ENCODE measurements at places on chromosomes 13 and 19.

DNA sequence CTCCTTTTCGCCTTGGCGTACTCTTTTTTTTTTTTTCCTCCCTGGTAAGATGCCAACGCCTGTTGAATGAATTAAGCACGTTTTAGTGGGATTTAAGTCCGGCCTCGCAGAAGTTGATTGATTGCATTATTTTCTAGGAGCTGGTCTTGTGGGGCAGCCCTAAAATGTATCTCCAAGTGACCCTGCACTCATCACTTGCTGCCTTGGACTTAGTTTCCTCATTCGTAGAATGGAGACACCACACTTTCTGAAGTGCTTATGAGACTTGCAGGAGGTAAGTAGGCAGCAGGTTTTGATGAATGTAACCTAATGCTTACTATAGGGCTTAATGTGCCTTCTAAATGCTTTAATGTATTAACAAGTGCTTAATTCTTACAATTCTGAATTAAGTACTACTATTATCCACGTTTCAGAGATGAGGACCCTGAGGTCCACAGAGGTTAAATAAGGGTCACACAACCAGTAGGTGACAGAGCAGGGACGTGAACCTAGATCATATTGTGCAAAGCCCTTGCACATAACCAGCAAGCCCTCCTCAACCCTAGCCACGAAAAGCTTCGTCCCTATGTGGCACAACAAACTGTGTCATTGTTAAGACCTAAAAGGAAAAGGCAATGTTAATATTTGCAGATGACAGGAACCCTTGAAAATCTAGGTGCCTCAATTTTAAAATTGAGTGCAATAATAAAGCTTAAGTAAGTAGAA, 514 bp upstream of the ARGLU1 start:
- no peak for DNase-seq

DNA sequence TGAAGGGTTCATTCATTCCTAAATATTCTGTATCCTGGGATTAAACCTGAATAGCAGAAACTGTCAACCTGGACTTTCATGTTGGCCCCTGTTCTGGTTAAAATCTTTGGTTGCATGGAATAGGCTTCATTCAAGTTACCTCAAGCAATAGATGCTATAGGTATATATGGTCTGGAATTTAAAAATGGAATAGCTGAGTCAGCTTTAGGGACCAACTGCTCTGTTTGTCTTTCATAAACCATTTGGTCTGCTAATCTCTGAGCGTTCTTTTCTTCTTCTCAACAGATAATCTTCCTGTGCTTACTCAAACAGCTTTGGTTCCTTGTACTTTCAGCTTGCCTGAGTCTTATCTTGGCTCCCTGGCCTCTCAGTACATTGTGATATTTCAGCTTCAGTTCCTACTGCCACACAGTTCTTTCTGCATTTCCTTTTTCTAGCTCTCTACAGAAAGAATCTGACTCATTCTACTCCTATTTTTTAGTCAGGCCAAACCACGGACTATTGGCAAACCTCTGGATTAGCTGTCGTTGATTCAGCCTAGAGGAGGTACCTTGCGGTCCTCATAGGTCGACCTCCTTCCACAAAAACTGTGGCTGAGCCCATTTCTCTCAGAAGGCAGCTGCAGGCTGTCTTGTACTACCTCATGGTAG, 35.9 kb upstream of the MAB21L1 start:
- DNase-seq = no peak

DNA sequence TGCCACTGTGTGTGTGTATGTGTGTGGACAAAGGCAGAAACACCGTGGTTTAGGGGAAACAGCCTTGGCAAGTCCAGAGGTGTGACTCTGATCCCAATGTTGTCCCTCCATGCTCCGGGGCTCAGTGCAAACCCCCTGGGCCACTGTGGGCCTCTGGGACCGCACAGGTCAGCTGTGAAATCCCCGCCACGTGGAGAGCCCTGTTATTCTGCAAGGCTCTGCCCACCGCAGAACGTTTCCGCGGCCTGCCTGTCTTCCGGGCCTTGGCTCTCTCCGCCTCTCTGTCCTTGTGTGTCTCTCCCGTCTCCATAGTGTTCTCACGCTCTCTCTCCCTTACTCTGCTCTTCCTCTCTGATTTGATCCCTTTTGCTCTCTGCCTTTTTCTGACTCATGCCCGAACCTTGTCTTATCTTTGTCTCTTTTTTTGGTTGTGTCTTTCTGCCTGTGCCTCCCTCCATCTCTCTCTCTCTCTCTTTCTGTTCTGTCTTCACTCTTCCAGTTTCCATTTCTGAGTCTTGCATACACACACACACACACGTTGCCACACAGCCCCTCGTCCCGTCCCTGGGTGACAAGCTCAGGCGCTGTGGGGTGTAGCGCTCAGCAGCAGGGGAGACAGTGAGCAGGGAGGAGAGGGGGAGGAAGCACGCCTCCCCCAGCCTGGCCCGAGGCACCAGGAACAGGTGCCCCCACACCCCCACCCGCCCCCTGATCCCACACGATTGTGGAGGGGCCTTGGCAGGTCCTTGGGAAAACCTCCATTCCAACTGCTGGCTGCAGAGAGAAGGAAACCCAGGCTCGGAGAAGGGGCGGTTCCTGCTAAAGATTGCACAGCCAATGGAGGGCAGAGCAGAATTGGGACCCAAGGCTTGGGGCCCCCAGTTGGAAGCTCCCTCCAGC, 3.0 kb downstream of the TTYH1 start:
- no peak for DNase-seq

GRCh38 chr19:43966079-43966694, 15.2 kb downstream of the ZNF221 start:
- DNase-seq = no peak

DNA sequence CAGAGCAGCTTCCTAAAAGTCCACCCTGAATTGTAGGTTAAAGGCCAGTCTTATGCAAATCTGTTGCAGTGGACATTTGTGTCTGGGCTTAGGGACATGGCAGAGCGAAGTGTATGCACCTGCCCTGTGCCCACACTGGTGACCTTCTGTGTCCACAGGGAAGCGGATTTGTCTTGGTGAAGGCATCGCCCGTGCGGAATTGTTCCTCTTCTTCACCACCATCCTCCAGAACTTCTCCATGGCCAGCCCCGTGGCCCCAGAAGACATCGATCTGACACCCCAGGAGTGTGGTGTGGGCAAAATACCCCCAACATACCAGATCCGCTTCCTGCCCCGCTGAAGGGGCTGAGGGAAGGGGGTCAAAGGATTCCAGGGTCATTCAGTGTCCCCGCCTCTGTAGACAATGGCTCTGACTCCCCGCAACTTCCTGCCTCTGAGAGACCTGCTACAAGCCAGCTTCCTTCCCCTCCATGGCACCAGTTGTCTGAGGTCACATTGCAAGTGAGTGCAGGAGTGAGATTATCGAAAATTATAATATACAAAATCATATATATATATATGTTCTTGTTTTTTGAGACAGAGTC, 25.5 kb downstream of the CYP2B6 start:
- DNase-seq = no peak

DNA sequence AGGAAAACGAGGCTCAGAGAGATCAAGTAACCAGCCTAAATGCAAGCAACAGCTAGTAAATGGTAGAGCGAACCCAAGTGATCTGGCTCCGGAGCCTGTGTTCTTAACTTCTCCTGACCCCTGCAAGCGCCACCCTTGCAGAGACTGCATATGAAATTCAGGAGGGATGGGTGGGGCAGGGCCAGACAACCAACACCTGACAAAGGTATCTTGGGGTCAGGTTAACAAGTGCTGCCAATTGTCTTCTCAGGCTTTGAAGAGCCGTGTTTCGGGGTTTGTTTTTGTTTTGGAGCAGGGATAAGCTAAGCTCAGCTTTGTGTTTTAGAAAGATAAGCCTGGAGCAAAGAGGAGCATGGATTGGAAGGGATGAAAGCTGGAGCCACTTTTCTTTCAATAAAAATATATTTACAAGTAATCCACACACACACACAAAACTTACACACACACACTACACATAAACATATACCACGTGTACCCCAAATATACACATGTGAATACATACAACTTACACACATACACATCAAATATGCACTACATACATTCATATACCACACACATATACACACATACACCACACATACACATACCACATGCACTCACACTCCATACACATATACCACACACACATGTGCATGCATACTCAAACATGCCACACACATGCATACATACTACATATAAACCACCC, 722.0 kb downstream of the DIAPH3 start:
- no peak for DNase-seq

GRCh38 chr13:79349011-79349410, 57.0 kb downstream of the RBM26 start:
- no peak for DNase-seq

- no peak for DNase-seq
Measured at GRCh38 chr13:38582133-38582532, 104.7 kb upstream of the FREM2 start.

- no peak for DNase-seq
Measured at GRCh38 chr19:11434703-11435056, 241 bp downstream of the ODAD3 start.

DNA sequence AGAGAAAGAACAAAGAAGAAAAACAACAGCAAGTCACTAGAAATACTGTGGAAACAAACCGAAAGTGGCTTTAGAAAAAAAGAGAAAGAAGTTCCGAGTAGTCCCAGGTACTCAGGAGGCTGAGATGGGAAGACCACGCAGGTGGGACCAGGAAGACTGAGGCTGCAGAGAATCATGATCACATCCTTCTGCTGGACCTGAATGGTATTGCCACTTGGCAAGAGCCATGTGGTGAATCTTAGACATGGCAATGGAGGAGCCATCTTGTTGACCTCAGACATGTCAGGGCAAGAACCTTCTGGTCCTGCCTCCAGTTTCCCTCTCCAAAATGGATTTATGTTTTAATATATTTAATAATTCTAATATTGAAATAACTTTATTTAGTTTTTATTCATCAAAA, 37.4 kb upstream of the ZNF724 start:
- no peak for DNase-seq

DNA sequence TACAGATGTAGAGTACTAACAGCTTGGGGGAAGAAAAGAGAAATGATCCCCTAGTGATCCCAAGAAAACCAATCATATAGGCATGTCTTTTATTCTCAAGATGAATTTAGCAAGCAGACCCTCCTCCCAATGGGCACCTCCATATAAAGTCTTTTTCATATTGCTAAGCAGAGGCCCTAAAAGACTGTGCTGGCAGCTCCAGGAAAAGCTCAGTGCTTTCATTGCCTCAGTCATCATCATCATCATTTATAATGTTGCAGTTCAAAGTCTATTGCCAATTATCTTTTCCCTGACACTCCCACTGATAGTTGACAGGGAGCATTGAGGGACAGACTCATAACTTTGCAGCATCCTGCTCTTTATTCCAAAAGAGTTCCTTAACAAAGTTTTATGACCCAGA, 13.0 kb downstream of the GPR183 start:
- no peak for DNase-seq

DNA sequence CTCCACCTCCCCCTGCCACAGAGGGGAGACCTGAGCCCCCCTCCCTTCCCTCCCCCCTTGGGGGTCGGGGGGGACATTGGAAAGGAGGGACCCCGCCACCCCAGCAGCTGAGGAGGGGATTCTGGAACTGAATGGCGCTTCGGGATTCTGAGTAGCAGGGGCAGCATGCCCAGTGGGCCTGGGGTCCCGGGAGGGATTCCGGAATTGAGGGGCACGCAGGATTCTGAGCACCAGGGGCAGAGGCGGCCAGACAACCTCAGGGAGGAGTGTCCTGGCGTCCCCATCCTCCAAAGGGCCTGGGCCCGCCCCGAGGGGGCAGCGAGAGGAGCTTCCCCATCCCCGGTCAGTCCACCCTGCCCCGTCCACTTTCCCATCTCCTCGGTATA, 2.4 kb upstream of the APOE start:
- no peak for DNase-seq

- no peak for DNase-seq
Measured at GRCh38 chr13:58620176-58620575, 988.6 kb downstream of the PCDH17 start.

GRCh38 chr19:35337097-35337983, 8.4 kb downstream of the CD22 start:
- no peak for DNase-seq

All from activated CD8-positive, alpha-beta memory T cell treated with anti-CD3 and anti-CD28 coated beads for 48 hours (primary cell).